ENCODE measurements at places on chromosomes 3 and 15.

DNA sequence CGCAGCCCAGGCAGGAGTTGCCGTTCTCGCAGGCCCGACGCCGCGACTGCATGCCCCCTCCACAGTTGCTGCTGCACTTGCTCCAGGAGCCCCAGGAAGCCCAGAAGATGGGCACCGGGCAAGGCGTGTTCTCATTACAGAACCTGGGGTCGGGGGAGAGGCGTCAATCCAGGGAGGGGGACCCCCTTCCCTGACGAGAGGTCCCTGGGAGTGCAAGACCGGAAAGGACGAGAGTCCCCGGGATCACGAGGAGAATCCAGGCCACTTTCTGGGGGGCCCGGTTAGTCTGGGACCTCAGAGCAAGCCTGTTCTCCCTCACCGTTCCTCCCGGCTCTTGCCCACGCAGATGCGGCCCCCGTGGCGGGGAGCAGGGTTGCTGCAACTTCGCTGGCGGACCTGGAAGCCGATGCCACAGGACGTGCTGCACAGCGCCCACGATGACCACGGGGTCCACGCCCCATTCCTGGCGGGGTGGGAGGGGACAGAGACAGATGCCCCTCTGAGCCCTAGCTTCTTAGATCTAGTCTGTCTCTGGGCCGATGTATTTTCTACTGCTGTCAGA, 113.9 kb downstream of the SEMA5B start:
- DNase-seq: no peak

DNA sequence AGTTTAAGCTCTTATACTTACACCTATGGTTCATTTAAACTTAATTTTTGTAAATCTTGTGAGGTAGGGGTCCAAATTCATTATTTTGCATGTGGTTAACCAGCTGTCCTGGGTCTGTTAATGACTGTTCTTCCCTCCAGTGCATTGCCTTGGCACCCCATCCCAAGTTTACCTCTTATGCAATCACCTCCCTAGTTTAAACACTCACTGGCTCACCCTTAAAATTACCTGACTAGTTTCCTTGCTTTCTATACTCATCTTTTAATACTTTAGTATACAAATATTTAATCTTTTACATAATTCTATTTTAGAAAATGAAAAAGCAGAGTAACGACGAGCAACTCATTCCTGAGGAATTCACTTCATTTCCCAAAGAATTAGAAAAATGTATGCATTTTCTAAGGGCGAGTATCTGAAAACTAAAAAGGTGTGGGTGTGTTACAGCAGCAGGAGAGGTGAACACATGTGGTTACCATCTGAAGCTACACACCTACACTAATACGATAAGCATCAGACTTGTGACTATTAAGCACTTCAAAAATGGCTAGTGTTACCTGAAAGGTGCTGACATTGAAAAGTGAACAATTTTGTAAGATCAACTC, 33.7 kb downstream of the TJP1 start:
- DNase-seq: no peak

GRCh38 chr15:68751622-68752021, 69.1 kb downstream of the ANP32A start:
- DNase-seq: no peak

- no peak for DNase-seq
Observed at GRCh38 chr3:27025718-27026117, 343.5 kb downstream of the NEK10 start.

DNA sequence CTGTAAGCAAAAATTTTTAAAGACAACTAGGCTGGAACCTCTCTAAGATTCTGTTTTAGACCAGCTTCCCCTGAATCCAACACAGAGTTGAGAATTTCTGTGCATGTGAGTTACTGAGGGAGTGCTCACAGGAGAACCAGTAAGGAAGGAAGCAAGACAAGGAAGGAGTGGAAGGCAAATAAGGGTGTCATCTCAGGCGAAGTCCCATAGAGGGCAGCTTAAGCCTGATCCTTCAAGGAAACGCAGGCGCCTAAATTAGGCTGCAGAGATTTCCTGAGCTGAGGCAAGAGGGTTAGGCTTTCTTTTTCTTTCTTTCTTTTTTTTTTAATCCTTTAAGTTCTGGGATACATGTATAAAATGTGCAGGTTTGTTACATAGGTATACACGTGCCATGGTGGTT, 36.2 kb upstream of the COL6A6 start:
- no peak for DNase-seq

DNA sequence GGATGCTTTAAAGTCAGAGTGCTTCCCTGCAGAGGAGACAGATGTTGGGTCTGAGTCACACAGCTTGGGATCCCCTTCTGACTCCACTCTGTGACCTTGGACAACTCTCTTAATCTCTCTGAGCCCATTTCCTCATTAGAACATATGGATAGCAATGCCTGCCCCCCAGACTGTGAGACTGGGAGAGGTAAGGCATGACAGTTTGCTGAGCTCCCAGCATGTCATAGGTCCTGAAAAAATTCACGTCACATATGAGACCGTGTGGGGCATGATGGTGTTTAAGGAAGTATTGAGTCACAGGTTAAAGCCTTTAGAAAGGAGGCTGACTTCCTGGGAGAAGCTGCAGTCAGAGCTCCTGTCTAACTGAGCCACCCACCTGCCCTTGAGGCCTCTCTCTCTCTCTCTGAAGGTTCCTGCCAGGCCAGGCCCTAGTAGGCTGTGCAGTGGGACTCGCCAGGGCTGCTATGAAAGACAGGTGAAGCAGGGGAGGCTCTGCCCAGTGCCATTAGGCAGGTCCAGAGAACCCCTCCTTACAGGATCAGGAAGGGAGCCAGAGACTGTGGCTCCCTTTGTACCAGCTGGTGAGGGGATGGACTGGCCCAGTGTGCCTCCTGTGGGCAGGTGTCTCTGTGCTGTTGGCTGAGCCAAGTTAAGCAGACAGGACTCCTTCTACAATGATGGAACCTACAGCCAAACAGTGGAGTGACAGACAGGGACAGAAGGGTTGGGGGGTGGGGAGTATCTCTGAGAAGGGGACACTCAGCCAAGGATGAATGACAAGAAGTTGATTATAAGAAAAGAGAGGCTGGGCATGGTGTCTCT, 19.5 kb upstream of the DOCK3 start:
- DNase-seq: peak; percentile 59

GRCh38 chr3:15368561-15369135, 36.3 kb upstream of the SH3BP5 start:
- no peak for DNase-seq

GRCh38 chr3:31636694-31637442, 104.1 kb downstream of the STT3B start:
- no peak for DNase-seq

GRCh38 chr3:20682573-20682972, 496.6 kb upstream of the SGO1 start:
- DNase-seq: no peak

DNA sequence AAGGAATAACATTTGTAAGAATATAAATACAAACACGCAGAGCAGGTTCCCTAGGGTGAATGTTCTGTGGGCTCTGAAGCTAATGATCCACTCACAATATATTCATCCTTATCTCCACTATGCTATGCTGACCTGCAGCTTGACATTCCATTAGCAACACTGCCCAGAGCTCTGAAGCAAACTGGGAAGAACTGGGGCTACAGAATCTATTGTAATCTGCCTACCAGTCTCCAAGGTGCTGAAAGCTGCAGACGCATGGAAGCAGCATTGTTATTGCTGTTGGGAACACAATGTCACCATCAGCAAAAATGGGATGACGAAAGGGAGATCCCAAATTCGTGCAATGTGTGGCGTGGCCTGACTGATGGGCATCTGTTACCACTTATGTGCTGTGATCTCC, 316.7 kb upstream of the RORA start:
- no peak for DNase-seq

DNA sequence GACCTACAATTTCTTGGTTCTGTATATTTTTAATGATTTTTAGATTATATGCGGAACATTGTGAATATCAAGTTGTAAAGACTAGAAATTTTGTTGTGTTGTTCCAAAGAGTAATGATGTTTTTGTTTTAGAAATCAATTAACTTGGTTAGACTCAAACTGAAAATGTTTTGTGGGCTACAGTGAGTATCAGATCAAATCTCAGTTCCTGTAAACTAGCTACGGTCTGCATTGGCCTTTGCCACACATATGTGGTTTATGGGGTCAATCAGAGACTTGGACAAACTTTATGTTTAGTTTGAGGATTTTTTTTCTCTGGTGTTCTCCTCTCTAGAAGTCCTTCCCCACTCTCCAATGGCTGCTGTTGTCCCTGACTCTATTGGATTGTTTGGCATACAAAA, 308.0 kb upstream of the THRB start:
- no peak for DNase-seq

DNA sequence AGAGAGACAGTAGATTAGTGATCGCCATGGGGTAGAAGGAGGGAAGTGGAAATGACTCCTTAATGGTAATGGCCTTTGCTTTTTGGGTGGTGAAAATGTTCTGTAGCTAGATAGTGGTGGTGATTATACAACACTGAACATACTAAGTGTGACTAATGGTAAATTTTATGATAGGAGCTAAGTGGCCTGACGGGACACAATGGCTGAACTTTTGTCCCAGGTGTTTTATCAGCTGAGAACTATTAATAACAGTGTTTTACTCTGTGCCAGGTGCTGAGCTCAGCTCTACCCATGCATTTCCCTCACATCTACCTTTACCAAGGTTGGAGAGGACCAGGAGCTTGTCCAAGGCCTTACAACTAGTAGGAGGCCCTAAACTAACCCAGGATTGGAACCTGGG, 66.8 kb downstream of the TRIM71 start:
- DNase-seq: no peak

- DNase-seq: no peak
Observed at GRCh38 chr3:64122476-64122875, 99.2 kb upstream of the PSMD6 start.

DNA sequence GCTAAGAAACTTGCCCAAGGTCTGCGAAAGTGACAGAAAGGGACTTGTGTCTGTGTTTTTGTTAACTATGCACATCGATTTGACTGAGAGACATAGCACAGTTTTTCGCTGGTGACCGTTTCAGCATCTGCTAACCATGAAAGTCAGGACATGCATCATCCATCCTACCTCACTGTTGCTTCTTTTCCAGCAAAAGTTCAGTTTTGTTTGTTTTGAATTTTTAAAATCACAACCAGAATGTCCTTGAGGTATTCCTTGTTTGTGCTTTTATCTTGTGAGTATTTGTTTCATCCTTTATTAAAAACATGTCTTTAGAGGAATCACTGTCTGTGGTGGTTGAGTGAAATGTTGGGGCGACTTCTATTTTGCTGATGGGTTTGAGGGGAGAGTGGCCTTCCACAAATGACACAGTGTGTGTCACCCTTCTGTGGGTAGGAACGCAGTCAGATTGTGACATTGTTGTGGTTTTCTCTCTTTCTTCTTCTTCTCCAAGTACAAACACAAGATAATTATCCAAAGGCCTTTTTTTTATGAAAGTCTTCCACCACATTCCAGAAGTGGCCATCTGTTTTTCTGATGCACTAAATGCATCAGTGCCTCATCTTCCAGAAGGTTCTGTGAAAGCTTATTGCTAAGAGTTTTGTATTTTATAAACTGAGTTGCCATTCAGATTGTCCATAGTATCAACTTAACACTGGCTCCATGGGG, 214.4 kb upstream of the NR2E3 start:
- no peak for DNase-seq

- DNase-seq: no peak
Observed at GRCh38 chr3:196214783-196215441, 1.4 kb upstream of the SLC51A start.
